ENCODE measurements at places on chromosomes 13 and 19. TPM values are rescaled to one million over a fixed set of nuclear protein-coding genes. Genes with fewer than 3 reads are reported as not detected.

The ZNF534 gene
- under 0.01 TPM for total RNA-seq

The ARHGAP45 gene
- total RNA-seq: 2.0 TPM

The DCT gene
- total RNA-seq: not detected

The SUGT1 gene
- total RNA-seq: 95.9 TPM

The TMEM255B gene
- total RNA-seq: 1.1 TPM

The CAPN12 gene
- 0.28 TPM for total RNA-seq

The FOXA3 gene
- not detected for total RNA-seq
